Fibroblast of upper back skin (primary cell): ENCODE measurements at places on chromosomes 1 and 21.

DNA sequence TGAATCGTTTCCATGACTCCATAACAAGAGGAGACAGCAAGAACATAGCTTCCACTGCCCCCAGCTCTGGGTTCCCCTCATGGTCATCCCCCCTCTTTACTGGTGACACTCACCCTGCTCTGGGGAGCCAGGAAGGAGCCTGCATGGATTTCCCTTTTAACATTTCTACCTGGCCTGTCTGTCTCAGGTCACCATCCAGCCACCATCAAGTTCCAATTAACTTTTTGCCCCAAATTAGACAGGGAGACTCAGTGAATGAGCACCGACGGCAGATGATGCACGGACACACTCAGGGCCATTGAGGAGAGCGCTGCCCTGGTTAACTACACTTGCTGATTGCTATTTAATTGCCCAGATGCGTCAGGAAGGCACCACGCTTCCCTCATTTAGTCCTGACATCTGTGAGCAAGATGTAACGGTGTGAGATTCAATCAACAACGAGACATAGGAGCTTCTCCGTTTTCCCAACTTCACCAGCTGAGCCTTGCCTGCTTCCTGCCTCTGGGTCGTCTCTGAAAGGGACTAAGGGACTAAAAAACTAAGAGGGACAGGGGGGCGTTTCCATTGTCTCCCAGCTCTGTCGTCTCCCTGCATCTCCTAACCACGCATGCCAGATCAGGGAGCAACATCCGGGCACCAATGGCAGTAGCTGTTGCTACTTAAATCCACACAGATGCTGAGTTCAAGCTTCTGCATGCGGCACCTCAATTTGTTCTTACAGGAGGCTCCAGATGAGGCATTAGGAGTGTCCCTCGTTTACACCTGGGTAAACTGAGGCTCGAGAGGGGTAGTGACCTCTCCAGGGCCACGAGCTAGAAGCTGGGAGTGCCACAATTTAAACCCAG lies 426.7 kb downstream of the NPHP4 start:
- DNase-seq: no peak

DNA sequence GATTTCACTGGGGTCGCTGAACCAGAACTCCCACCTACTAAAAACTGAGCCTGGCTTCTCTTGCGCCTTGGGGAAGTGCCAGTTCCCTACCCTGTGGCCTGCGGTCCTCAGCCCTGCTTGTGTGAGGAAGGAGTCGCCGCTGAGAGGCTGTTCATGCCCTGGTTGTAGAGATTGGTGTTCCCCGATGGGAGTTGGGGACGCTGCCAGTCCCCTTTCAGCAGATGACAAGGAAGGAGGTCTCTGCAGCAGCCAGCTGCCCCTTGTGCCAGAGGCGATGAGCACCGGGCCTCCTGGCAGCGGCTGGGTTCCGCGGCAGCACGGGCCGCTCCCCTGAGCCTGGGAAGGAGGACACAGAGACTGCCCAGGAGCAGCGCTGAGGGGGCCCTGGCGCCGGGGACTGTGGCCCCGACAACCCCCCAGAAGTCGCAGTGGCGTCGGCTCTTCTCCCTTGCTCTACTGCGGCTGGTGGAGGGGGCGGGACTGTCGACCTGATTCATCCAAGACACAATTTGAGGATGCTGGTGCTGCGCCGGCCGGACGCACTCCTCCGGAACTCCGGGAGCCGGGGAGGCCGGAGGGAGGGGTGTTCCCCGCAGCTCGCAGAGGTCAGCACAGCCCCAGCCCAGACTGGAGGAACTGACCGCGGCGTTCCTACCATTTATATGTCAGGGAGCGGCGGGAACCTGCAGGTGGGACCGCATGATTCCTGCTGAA lies 12.0 kb upstream of the ADORA3 start:
- DNase-seq: peak; percentile 41

DNA sequence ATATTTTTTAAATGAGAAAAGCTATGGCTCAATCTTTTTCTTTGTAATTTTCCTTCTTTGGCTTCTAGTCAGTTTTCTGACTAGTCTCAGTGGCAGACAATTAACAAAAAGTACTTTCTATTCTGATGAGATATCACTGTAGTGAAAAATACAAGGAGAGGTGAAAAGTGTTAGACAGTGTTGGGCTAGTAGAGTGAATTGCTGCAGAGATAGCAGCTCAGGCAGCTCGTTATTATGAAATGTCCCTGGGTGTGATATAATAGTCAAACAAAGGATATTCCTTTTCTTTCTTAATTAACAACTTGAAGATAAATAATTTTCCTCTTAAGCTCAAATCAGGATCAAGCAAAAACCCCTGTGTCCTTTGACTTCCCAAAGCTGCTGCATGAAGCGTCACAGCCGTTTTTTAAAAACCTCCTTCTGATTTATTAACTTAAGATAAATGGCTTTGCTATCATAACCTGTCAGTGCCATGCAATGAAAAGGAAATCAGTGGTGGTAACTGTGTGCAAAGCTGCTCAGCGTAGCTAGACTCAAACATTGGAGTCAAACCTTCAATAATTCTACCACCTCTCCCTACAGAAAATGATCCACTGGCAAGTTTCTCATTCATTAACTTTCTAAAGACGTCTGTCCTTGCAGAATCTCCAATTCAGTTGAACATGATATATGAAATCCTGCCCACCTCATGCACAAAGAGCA lies 646.6 kb upstream of the PTBP2 start:
- no peak for DNase-seq

DNA sequence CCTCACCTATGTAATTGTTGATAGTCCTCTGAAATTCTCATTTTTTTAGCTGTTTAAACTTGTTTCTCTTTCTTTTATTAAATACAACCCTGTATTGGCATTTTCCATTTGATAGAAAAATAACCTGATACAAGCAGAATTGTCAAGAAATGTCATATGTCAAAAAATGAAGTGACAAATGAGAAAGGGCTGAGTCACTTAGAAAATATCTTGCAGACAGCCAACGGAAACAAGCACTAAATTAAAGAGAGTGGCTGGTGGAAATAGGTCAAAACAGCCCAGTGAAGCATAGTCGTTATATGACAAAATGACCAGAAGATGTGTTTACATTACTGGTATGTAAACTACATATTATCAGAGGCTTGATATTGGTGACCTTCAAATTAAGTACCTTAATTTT lies 484.4 kb downstream of the PLA2G4A start:
- DNase-seq: no peak

DNA sequence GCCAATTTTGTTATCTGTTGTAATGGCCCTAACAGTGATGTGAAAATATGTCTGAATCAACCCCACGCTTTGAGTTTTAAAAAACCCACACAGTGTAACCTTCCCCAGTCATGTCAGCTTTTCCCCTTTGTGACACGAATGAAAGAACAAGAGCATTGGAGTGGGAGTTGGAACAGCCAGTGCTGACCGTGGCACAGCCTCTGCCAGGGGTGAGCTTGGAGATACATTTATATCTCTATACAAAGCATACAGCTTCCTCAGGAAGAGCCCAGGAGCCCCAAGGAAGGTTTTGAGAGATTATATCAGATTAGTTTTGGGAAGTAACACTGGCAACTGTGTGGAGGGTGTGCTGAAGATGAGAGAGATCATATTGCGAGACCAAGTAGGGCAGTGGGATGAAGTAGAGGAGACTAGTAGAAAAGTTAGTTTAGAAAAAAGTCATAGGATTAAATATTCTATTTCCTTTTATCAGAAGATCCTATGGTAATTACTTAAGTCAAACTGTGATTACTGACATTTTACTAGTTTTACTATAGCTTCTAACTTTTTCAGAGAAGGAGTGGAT lies 15.9 kb downstream of the LRRC8B start:
- no peak for DNase-seq

- peak; percentile 62 for DNase-seq
Measured at GRCh38 chr1:209150114-209150513, 433.4 kb upstream of the CAMK1G start.

DNA sequence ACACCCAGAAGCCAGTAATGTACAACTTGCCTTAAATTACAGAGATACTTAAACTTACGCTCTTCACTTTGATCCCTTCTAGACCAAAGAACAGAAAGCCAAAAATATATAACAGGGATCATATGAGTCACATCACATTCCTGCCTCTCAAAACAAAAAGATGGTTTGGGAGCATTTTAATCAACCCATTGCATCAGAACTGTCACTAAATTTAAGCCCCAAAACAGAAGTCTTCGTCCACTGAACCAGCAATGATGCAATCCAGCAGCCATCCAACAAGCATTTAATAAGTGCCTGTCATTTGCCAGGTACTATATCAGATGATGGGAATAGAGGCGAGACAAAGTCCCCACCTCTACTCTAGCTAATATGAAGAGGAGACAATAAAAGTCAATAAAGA lies 42.7 kb upstream of the GLIS1 start:
- DNase-seq: peak; percentile 89

- DNase-seq: peak; percentile 93
Measured at GRCh38 chr1:201383647-201384405, 6.3 kb upstream of the TNNT2 start.

- no peak for DNase-seq
Measured at GRCh38 chr1:108046026-108046425, 81.0 kb upstream of the VAV3 start.
